Glutamatergic neuron (in vitro differentiated cells): ENCODE measurements at places on chromosomes 7 and 10. TPM values are rescaled to one million over a fixed set of nuclear protein-coding genes. Genes with fewer than 3 reads are reported as not detected.

- DNase-seq, result no peak
These were observed 1.2 kb downstream of the GTF2IRD1 start for GRCh38 chr7:74454925-74455288.

- DNase-seq, result no peak
These were observed 171.4 kb upstream of the PPP2R2D start for GRCh38 chr10:131729361-131729760.

- no peak for DNase-seq
These were observed 110.3 kb downstream of the ZNF248 start for GRCh38 chr10:37747081-37747480.

DNA sequence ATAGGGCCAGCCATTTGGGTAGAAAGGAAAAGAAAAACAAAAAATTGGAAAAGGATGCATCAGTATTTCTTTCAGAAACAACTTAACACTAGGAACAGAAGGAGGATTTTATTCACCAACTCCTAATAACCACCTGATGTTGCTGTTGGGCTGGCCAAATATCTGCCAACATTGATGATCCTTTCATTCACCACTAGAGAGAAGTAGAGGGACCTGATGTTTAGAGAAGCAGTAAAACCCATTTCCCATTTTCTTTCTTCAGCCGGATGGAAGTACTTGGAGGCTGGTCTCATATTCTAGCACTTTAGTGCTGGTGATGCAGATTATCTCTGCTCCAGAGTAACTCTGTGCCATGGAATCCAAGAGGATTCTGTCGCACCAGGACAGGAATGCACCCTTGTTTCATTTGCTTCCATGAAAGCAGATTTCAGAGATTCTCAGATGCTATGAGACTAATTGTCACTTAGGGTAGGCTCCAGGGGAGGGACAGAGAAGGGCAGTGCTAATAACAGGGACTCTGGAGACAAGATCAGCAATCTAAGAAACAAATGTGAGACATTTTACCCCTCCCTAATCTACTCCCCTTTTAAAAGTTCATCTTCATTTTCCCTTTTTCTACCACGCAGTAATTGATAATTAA, 3.1 kb downstream of the KLLN start:
- DNase-seq, result no peak

GRCh38 chr7:8511855-8512254, 78.4 kb downstream of the NXPH1 start:
- peak; percentile 17 for DNase-seq

DNA sequence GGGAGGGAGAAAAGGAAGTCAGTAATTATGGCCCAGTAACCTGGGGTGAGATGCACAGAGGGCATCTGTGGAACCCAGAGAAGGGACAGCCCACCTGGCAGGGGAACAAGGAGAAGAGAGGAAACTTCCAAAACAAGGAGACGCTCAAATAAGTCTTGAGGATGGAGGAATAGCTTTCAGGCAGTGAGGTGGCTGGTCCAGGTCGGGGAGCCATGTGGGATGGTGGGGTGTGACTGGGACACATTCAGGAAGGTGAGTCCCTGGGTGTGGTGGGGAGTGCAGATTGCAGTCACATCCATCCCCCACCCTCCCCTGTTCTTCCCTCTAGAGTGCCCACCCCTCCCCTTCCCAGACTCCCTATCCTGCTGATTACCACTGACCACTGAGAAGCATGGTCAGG, 175.4 kb downstream of the GRID1 start:
- no peak for DNase-seq

DNA sequence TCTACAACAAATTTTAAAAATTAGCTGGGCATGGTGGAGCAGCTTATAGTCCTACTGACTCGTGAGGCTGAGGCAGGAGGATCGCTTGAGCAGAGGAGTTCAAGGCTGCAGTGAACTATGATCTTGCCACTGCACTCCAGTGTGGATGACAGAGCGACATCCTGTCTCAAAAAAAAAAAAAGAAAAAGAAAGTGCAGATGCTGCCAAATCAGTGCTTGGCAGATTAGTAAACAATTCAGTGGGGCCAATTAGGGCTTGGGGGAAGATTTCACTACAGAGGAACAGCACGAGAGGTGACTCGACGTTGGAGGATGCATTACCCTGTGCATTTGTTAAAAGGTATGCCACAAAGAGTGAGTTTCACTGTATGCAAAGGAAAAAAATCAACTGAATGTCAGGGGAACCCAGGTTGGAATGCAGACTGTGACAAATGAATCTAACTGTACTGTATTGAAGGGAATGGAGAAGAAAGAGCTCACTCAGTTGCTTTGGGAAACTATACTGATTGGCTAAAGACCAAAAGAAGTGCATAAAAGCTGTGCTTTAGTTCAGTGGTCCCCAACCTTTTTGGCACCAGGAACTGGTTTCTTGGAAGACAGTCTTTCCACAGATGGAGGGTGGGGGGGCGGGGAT, 31.6 kb downstream of the GARIN1A start:
- DNase-seq, result no peak

DNA sequence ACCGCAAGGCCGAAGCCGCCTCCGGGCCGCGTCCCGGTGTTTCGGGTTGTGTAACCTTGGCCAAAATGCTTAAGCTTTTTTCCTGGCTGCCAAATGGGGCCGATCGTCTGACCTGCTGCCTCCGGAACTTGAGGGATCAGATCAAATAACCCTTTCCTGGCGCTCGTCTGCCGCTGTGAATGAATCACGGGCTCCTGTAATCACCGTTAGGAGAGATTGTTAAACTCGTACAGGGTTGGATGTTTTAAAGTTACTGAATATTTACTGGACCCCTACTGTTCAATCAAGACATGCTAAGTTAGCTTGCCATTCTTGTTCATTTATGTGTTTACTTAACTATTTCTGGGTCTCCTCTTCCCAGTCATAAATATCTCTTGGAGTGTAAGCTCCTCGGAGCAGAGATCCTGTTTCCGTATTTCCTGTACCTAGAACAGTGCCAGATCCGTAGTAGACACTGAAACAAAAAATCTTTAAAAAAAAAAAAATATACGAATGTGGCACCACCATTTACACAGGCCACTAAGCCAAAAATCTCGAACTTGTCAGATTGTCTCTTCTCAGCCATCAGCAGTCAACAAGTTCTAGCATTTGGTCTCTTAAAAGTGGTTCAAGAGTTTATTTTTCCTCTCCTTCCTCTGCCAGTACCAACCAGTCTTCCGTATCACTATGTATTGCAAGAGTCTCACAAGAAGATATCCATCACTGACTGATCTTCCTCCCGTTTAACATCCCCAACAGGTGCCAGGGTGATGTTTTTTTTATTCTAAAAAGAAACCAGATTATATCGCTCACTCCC, 650 bp upstream of the TM9SF3 start:
- DNase-seq, result no peak

DNA sequence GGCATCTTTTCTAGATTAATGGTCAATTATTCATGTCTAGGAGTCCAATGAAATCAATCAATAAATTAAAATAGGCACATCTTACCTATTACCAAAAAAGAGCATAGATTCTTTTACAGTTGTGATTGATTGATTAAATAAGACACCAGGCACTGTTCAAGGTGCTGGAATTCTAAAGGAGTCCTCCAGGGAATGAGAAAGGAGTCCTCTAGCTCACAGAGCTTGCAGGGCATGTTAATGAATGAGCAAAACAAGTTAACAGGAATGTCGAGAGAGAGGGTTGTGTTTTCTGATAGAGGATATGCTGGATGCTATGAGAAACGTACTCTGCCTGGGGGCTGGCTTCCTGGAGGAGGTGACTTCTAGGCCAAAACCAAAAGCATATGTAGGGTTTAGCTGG, 191.4 kb downstream of the BMPER start:
- DNase-seq, result no peak

DNA sequence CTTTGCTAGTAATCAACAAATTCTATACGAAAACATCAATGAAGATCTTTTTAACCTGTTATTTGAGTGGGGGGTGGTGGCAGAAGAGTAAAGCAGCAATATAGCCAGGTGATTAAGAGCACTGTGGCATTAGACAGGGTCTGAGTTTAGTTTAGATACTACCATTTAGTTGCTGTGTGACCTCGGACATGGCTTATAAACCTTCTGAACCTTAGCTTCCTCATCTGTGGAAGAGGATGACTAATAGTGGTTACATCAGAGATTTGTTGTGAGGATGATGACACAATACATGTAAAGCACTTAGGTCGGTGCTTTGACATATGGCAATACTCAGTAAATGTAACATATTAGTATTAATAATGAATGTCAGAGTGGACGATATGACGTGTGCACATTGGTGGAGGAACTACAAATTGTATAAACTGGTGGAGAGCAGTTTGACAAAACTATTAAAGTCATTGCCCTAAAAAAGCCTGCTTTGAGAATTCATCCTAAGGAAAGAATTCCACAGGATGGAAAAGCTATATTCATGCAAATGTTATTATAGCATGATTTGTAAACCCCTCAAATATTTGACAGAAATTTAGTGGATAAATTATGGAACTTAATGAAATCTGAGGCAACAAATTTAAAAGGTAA, 24.3 kb downstream of the SPAG6 start:
- DNase-seq, result no peak

- no peak for DNase-seq
These were observed 22.2 kb downstream of the CREB5 start for GRCh38 chr7:28434510-28434909.

DNA sequence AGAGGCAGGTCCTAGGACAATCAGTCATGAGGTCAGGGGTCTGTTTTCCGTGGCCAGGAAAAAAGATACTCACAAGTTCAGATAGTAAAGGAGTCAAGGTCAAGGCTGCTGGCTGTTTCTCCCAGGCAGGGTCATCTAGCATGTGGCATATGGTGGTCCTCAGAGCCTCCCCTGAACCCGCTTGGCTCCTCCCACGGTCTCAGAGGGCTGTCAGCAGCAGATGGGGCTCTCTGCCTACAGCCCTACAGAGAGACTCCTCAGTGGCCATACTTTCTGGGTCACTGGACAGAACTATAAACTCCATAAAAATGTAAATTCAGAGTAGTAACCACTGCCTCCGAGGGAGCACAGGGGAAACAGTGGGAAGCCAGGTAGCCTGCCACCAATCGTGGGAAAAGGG, 11.3 kb upstream of the DRGX start:
- peak; percentile 69 for DNase-seq

Gene GIMAP8
- total RNA-seq, result not detected

Gene SH2D4B
- 0.12 TPM for total RNA-seq

Gene BICC1
- total RNA-seq, result 0.12 TPM

Gene PPP1R17
- 657 TPM for total RNA-seq

Gene ZNF365
- 0.76 TPM for total RNA-seq

Gene RTKN2
- total RNA-seq, result 3.2 TPM

Gene NRAP
- not detected for total RNA-seq

Gene MOGAT3
- total RNA-seq, result not detected

Gene SEMA4G
- total RNA-seq, result 46.9 TPM

Gene ODAD2
- not detected for total RNA-seq
